Left renal cortex interstitium (tissue), 4 donors: ENCODE measurements at places on chromosomes 6 and 20. TPM values are rescaled to one million over a fixed set of nuclear protein-coding genes. Genes with fewer than 3 reads are reported as not detected.

The DEFB128 gene
- not detected for polyA plus RNA-seq

The RIMS1 gene
- 2.9 TPM for polyA plus RNA-seq

The BPI gene
- polyA plus RNA-seq, result 0.74 TPM

The CFAP61 gene
- 3.9 TPM for polyA plus RNA-seq

The SRMS gene
- polyA plus RNA-seq, result 0.33 TPM

The GPLD1 gene
- polyA plus RNA-seq, result 4.8 TPM

The PERP gene
- polyA plus RNA-seq, result 16.5 TPM

The PDE10A gene
- 32.6 TPM for polyA plus RNA-seq

The OTOR gene
- not detected for polyA plus RNA-seq

The BAK1 gene
- 28.4 TPM for polyA plus RNA-seq

The THBS2 gene
- polyA plus RNA-seq, result 17.3 TPM

The CTAGE9 gene
- polyA plus RNA-seq, result not detected

The DST gene
- 234 TPM for polyA plus RNA-seq

The HDGFL1 gene
- not detected for polyA plus RNA-seq

The TRIM31 gene
- not detected for polyA plus RNA-seq

The PHACTR3 gene
- polyA plus RNA-seq, result 11.2 TPM

The IDH3B gene
- 125 TPM for polyA plus RNA-seq

The RBM24 gene
- polyA plus RNA-seq, result 1.9 TPM

The KCNK16 gene
- not detected for polyA plus RNA-seq

The ADAT2 gene
- polyA plus RNA-seq, result 9.6 TPM

The CALHM5 gene
- 3.2 TPM for polyA plus RNA-seq

The MUC21 gene
- polyA plus RNA-seq, result not detected

The RBBP8NL gene
- polyA plus RNA-seq, result 1.7 TPM

The CCN5 gene
- polyA plus RNA-seq, result 0.34 TPM

The PRR18 gene
- 0.30 TPM for polyA plus RNA-seq

The DPPA5 gene
- polyA plus RNA-seq, result not detected

The AKAP7 gene
- polyA plus RNA-seq, result 11.6 TPM

The SERPINB1 gene
- 17.2 TPM for polyA plus RNA-seq

The ULBP2 gene
- 0.47 TPM for polyA plus RNA-seq

The VSX1 gene
- not detected for polyA plus RNA-seq

The GLP1R gene
- 0.57 TPM for polyA plus RNA-seq

The THBD gene
- polyA plus RNA-seq, result 4.8 TPM

The FAM120B gene
- 39.3 TPM for polyA plus RNA-seq

The SYNE1 gene
- polyA plus RNA-seq, result 85.2 TPM

The LIN28B gene
- polyA plus RNA-seq, result 0.38 TPM

The ZSCAN16 gene
- 11.0 TPM for polyA plus RNA-seq

The MCHR2 gene
- not detected for polyA plus RNA-seq

The BPIFA1 gene
- polyA plus RNA-seq, result not detected

The AAR2 gene
- polyA plus RNA-seq, result 40.7 TPM

The FABP7 gene
- 1.0 TPM for polyA plus RNA-seq

The RNF217 gene
- 13.6 TPM for polyA plus RNA-seq
